ENCODE measurements at places on chromosomes 6 and 20.

DNA sequence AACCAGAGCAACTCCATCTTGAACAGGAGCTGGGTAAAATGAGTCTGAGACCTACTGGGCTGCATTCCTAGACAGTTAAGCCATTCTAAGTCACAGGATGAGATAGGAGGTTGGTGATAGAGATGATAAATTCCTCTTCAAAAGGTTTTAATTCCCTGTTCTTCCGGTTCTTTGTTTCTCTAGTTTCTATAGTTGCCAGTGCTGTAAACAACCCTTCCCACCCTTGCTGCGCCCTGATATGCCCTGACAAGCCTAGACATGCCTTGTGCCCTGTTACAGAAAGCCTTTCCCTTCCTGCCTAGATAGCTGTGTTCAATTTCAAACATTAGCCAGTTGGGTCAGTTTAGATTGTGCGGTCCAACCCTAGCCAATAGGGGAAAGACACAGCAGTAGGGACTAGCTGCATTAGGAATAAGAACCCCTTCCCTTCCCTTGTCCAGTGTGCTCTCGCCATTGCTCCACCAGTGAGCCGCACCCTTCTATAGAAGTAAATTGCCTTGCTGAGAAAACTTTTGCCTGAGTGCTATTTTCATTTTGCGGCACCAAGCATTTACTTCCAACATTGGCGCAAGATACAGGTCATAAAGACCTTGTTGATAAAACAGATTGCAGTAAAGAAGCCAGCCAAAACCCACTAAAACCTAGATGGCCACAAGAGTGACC is 52.5 kb upstream of the CCN2 start:
- DNase-seq, result no peak

DNA sequence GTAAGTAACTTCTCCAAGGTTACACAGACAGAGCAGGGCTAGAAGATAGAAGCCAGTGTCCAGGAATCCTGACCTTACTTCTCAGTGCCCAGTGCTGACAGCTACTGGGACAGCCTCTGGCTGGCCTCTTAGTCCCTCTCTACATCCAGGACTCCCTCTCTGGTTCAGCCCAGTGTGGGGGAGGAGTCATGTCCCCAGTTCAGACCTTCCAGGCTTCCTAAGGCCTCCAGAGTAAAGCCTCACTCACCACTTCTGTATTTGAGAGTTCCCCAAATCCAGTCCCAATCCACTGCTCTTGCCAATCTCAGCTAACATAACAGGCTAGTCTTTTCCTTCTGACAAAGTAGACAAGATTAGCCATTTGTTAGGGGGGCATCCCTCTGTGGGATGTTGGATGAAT is 36.9 kb upstream of the EPB41L1 start:
- no peak for DNase-seq

- DNase-seq, result no peak
Observed at GRCh38 chr6:119686644-119687043, 337.1 kb upstream of the MAN1A1 start.

- DNase-seq, result no peak
Observed at GRCh38 chr6:142183351-142183750, 36.3 kb downstream of the VTA1 start.

DNA sequence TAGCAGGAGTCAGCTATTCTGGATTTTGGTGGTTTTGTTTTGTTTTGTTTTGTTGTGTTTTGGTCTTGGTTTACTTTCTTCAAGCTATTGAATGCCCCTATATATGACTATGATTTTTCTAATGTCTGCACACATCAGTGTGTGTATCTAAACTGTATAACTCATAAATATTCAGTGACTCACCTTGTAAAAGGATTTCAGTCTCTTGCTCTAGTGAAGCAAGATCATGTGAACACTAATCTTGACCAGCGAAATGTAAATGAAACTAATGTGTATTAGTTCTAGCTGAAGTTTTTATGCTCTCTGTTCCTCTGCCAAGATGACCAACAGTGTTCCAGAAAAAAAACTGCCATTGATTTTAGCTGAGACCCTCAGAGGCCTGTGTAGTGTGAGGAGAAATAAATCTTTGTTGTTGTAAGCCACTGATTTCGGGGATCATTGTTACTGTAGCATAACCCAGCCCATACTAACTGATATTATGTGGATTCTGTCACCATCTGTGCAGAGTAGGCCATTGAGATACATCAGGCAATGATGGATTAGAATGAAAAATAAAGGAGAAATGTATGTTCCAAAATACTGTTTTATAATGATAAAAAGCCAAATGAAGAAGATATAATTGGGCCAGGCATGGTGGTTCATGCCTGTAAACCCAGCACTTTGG is 11.5 kb upstream of the BTBD9 start:
- DNase-seq, result no peak

Data from amygdala (tissue), 56 donors.